ENCODE measurements at places on chromosomes 1 and 21.

- DNase-seq: peak; percentile 88
Measured at GRCh38 chr1:187261637-187262036, 432.9 kb downstream of the PLA2G4A start.

GRCh38 chr1:227576189-227576588, 12.8 kb downstream of the ZNF678 start:
- no peak for DNase-seq

DNA sequence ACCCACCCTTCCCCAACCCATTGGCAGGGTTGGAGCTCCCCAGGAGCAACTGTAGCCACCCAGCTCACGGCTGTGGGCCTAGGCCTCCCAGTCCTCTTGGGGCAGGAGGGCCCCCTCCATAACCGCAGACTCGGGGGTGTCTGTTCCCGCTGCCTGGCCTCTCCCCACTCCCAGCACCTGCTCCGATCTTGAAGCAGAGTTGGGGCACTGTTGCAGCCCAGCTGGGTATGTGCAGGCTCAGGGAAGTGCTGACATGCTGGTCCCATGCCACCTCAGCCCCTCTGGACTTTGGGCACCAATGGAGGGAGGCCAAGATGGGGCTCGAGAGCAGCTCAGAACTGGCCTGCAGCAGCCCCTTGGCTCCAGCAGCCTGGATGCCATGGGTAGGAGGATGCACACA, 54.8 kb upstream of the KRTAP11-1 start:
- no peak for DNase-seq

DNA sequence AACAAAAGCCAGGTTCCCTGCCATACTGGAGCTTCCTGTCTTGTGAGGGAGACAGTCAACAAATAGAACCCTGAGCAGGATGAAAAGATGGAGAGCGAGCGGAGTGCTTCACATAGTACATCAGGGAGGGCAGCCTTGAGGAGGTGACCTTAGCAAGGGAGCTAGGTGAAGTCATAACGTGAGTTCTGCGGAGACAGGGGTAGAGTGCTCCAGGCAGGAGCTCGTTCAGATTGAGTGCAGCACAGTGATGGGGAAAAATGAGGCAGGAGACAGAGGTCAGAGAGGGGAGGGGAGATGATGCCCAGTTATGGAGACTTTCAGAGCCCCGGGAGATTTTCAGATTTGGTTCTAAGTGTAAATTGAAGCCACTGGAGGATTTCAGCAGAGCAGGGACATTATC, 15.3 kb upstream of the CLIC6 start:
- no peak for DNase-seq

GRCh38 chr21:44732956-44733355, 21.6 kb upstream of the TSPEAR start:
- no peak for DNase-seq

DNA sequence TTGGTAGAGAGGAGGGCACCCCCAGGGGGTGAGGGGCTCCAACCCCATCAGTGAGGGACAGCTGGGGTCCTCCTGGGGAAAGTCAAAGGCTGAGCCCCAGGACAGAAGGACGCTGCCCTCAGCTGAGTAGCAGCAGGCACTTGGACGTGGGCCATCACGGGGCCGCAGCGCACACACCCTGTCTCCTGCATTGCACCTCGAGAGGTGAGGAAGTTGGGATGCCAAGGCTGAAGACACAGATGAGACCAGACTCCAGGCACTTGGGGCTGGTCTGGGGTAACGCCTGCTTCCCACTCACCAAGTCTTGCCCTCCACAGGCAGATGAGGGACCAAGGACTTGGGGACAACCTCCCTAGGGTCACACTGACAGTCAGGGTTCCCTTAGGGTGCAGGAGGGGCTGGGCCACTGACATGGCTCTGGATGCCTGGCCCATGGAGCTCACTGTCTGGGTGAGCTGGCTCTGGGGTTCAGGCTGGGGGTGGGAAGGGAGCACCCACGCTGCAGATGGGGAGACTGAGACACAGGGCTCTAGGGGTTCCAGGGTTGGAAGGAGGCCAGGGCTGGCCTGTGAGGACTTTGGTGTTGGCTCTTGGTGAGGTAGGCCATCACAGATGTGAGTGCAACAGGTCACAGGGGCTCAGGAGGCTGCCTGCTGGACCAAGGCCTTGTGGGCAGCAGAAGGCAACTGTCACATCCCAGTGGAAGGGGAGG, 16.6 kb upstream of the ZNF678 start:
- no peak for DNase-seq

DNA sequence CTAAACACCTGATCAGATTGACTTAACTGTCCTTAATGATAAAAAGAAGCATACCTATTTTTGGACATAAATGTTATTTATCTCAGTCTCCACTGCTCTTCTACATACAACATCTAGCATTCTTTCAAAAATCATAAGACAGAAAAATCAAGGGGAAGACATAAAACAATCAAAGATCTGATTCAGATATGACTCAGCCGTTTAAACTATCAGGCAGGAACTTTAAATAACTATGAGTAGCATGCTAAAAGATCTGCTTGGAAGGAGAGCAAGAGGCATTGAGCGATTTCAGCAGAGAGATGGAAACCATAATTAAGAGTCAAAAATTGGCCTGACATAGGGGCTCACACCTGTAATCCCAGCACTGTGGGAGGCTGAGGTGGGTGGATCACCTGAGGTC, 27.2 kb upstream of the SLC22A15 start:
- no peak for DNase-seq

GRCh38 chr1:18612073-18612472, 18.6 kb upstream of the PAX7 start:
- no peak for DNase-seq

DNA sequence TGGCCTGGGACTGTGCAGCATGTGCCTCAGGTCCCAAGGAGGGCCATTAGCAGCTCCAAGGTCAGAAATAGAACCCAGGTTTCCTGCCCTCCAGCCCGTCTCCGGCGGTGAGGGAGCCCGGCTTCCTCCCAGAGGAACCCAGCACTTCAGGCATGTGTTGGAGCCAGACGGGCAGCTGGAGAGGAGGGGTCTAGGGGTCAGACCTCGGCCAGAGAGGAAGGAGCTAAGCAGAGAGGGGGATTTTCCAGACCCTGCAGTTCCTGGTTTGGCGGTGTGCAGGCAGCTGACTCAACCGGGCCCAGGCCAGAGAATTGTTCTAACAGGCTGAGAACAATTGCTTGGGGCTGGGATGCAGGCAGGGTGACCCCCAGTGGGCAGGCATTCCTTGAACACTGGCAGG, 37.1 kb downstream of the HSPG2 start:
- DNase-seq: no peak

GRCh38 chr1:199811163-199811562, 216.3 kb upstream of the NR5A2 start:
- no peak for DNase-seq
